Prostate gland (tissue), 2 donors: ENCODE measurements at places on chromosomes 3 and 15. TPM values are rescaled to one million over a fixed set of nuclear protein-coding genes. Genes with fewer than 3 reads are reported as not detected.

DNA sequence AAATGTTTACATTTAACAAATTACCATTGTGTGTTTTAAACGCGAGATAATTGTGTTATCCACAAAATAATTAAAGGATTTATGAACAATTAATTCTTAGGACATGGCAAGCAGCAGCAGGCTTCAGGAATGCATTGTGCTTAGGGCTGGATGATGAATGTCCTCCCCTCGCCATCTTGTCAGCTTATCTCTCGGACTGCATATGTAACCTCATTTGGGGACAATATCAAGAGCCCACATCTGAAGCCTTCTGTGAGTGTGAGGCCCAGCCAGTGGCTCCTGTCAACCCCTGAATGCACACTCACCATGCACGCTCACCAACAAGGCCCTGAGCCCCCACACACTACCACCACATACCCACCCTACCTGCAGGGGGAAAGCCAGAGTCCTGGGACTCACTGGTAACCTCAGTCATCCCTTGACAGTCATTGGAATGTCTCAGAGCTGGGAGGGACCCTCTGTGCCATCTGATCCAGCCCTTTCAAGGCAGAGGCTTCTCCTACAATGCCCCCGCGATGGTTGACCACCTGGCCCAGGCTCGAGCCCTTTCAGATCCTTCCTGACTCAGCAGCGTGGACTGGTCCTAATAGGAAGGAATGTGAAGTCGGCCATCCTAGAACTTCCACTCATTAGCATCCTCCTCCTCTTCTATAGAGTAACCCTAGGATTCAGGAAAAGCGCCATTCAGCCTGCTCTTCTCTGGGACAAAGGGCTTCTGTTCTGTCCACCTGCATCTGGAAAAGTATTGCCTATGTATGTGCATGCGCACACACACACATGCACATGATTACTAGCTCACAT, 38.2 kb downstream of the MRPL46 start:
- peaks cover 2% of the 10 kb centered on the region for H3K27me3 ChIP-seq
- no peaks in the 10 kb centered on the region for H3K36me3 ChIP-seq
- DNase-seq = no peak
- H3K4me1 ChIP-seq = no peaks in the 10 kb centered on the region

GRCh38 chr3:170117134-170117533, 64.4 kb downstream of the PHC3 start:
- H3K27me3 ChIP-seq = no peaks in the 10 kb centered on the region
- no peaks in the 10 kb centered on the region for H3K36me3 ChIP-seq

DNA sequence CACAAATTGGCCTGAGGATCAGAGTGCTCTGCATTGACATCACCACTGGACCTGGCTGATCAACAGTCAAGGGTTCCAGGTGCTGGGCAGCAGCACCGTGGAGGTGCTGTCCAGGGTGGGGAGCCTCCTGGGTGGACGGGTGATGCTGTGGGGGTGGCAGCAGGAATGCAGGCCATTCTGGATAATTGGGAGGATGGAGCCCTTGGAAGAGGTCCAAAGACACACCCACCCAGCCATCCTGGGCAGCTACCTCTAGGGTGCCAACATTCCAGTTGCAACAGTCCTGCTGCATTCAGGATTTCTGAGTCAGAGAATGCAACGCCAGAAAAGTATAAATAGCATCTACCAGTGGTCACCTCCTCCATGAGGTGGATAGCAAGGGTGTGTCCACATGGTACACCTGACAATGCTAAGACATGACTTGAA, 26.8 kb downstream of the STARD5 start:
- DNase-seq = no peak
- peak overlapping the region; percentile 18 for H3K27ac ChIP-seq
- no peaks in the 10 kb centered on the region for H3K27me3 ChIP-seq
- H3K4me3 ChIP-seq = peak overlapping the region; percentile 1

DNA sequence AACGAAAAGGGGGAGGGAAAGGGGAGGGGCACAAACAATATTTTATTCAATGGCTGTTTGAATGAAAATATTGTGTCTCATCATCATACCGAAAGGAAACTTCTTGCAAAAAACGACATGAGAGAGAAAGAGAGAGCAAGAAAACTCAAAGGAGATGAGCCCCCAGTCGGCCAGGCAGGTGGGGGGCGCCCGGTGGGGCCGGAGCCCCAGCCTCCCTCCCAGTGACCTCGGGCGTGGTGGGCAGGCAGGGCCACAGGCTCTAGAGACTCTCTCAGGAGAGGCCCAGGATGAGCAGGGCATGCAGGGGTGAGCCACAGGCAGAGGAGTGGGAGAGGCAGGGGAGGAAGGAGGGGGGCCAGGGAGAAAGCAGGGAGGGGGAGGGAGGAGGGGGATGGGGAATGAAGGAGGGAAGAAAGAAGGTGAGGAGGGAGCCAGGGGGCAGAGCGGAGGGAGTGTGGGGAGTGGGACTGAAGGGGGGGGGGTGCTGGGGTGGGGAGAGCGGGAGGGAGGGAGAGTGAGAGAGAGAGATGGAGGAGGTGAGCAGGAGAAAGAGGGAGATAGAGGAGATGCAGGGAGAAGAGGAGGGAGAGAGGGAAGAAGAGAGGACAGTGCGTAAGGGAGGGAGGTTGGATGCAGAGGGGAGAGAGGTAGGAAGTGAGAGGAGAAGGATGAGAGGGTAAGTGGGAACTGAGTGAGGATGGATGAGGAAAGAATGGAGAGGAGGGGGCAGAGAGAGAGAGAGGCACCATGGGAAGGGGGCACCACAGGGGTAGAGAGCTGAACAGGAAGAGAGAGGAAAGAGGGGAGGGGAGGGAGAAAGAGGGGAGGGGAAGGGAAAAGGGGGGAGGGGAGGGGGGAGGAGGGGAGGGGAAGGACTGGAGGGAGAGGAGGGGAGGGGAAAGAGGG, 14.1 kb upstream of the TMEM115 start:
- no peak overlapping the region for H3K27ac ChIP-seq
- DNase-seq = no peak
- H3K4me1 ChIP-seq = no peaks in the 10 kb centered on the region
- no peak overlapping the region for H3K4me3 ChIP-seq
- H3K27me3 ChIP-seq = no peaks in the 10 kb centered on the region

DNA sequence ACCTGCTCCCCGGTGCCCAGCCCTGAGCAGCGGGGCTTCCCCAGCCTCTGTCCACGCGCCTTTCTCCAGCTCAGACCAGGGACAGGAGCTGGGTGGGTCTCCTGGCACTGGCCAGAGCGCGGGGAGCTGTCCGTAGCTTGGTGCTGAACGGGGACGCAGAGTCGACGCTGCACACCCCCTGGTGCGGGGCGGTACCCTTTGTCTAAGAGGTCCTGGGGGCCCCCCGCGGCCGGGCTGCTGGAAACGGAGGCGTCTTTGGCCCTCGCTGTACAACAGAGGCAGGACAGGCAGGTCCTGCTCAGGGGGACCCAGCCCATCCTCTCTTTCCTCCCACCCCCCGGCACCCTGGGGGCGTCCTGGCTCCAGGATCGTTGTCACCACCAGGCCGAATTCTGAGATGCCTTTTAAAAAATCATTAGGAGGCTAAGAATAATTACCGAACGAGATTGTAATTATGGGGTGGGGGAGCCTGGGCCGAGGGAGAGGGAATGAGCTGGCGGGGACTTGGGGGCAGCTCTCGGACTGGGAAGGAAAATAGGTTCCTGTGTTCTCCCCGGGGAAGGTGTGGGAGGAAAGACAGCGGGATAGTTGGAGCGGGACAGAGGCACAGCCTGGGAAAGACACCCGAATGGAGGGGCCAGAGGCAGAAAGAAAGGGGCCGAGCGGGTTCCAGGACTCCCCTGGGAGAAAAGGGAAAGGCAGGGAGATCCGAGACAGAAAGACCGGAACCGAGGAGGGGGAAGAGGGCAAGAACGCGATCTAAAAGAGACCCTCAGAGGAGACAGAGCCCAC, 4.1 kb upstream of the SKOR1 start:
- H3K36me3 ChIP-seq = no peaks in the 10 kb centered on the region
- no peak overlapping the region for H3K27ac ChIP-seq
- DNase-seq = no peak
- peaks cover 4% of the 10 kb centered on the region for H3K4me1 ChIP-seq
- H3K27me3 ChIP-seq = peaks cover 56% of the 10 kb centered on the region

DNA sequence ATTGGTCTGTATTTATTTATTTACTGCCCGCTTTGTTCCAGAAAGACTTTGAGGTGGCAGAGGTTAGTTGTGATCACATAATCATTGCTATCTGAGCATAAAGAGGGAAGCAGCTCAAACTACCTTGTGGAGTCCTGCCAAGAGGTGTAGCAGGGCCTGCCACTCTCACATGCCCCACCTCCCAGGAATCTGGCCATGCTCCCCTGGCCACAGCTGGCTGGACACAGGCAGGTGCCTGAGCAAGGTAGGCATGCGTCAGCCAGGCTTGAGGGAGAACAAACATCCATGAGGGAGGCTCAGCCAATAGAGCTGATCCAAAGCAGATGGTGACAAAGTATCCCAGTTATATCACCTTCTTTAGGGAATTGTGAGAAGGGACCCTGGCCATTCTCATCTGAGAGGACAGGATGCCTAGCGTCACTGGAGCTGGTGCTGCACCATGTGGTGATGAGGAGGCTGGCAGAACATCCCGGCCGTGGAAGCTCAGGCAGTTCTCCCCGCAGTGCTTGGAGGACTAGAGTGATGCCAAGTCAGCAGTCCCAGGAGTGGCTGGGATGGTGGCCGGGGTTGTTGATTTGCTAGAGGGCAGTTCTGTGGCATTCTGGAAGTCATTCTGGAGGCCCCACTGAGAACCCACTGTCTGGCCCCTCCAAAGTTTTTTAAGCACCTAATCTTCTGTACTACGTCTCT, 6.8 kb upstream of the POLG start:
- no peaks in the 10 kb centered on the region for H3K36me3 ChIP-seq
- no peak overlapping the region for H3K27ac ChIP-seq
- no peaks in the 10 kb centered on the region for H3K27me3 ChIP-seq
- no peak for DNase-seq
- no peak overlapping the region for H3K4me3 ChIP-seq

DNA sequence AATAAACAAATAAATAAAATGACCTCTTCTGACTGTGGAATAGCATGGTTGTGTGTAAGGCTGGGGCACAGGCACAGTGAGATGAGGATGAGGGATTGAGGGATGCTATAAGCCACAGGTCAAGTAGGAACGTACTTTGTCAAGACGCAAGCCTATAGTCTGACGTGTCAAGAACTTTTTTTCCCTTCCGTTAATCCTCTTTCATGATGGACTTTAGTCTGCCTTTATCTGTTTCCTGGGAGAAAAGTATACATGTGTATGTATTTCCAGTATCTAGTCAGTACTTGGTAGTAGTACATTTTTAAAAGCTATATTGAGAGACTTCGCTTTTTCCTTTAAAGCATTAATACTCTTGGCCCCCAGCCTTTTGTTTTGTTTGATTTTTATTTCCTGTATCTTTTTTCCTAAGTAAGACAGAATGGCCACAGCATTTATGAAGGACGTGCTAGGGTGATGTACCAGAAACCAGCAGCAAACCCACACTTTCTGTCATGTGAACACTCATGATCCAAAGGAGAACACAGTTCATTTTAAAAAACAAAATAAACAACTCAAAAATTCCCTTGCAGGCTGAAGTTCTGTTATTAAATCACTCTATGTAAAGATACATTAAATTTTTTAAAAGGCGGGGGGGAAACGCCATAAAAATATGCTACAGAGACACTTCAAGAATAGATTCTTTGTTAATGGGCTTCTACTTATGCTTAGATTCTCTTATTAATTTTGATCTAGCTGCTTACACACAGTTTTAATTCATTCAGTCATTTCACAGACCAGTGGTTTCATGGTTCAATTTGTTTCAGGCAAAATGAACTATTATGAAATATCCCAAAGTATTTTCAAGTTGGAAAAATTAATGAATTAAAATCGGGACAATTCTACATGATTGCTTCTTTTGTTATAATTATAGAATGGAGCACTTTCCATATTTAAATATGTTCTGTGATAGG, 114.7 kb downstream of the SNRK start:
- DNase-seq = no peak
- no peaks in the 10 kb centered on the region for H3K4me1 ChIP-seq
- H3K4me3 ChIP-seq = no peak overlapping the region
- no peaks in the 10 kb centered on the region for H3K27me3 ChIP-seq
- no peak overlapping the region for H3K27ac ChIP-seq

- H3K27ac ChIP-seq = no peak overlapping the region
- no peaks in the 10 kb centered on the region for H3K36me3 ChIP-seq
- DNase-seq = no peak
- H3K4me1 ChIP-seq = no peaks in the 10 kb centered on the region
- H3K27me3 ChIP-seq = no peaks in the 10 kb centered on the region
These were observed 272.2 kb upstream of the CHRNA7 start for GRCh38 chr15:31758126-31758525.

GRCh38 chr3:2096216-2096615, 2.5 kb upstream of the CNTN4 start:
- no peak overlapping the region for H3K4me3 ChIP-seq
- no peak overlapping the region for H3K27ac ChIP-seq
- H3K4me1 ChIP-seq = no peaks in the 10 kb centered on the region

DNA sequence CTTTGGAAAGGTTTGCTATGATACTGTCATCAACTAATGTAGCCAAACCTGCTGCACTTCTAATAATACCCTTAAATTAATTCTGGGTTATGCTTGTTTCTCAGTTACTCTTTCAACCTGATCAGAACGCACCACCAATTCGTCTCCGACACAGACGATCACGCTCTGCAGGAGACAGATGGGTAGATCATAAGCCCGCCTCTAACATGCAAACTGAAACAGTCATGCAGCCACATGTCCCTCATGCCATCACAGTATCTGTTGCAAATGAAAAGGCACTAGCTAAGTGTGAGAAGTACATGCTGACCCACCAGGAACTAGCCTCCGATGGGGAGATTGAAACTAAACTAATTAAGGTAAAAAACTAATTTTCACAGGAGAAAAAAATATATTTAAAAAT, 7.9 kb upstream of the RPLP1 start:
- H3K36me3 ChIP-seq = no peaks in the 10 kb centered on the region
- H3K4me1 ChIP-seq = no peaks in the 10 kb centered on the region
- H3K27me3 ChIP-seq = no peaks in the 10 kb centered on the region
- DNase-seq = no peak

- H3K27ac ChIP-seq = no peak overlapping the region
- H3K36me3 ChIP-seq = no peaks in the 10 kb centered on the region
- no peaks in the 10 kb centered on the region for H3K27me3 ChIP-seq
- DNase-seq = no peak
These were observed 19.4 kb downstream of the CMTM8 start for GRCh38 chr3:32257641-32258438.

The VEPH1 gene
- total RNA-seq = 1.4 TPM

The GABRB3 gene
- 10.3 TPM for total RNA-seq

The CPNE9 gene
- not detected for total RNA-seq

The CPLX3 gene
- 59.8 TPM for total RNA-seq

The TIGIT gene
- total RNA-seq = not detected

The OR5AC2 gene
- not detected for total RNA-seq

The TRPM1 gene
- not detected for total RNA-seq

The CHDH gene
- total RNA-seq = 43.9 TPM

The TUBGCP5 gene
- 25.0 TPM for total RNA-seq

The RBP2 gene
- not detected for total RNA-seq

The CLDN16 gene
- total RNA-seq = 0.45 TPM

The ATP13A3 gene
- total RNA-seq = 80.4 TPM

The MITF gene
- total RNA-seq = 17.6 TPM

The DUOX1 gene
- total RNA-seq = 32.1 TPM

The TMEM62 gene
- 34.4 TPM for total RNA-seq
